ENCODE measurements at places on chromosomes 4 and X.

DNA sequence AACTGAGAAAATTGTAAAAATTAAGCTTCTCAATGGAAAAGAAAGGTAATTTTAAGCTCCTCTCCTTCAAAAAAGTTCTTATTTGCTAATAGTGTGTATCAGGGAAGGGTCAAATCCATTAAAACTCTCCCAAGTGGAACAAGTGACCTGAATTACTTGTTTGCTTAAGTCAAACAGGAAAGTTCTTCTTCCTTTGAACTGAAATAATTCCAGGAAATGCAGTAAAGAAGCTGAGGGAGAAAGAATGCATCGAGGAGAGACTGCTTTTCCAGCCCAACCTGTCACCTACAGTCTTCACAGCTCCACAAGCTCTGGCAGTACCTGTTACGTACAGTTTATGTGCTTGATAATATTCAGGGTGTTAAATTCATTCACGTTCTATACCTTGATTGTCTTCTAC is 131.1 kb downstream of the KLHL8 start:
- no peak for DNase-seq

DNA sequence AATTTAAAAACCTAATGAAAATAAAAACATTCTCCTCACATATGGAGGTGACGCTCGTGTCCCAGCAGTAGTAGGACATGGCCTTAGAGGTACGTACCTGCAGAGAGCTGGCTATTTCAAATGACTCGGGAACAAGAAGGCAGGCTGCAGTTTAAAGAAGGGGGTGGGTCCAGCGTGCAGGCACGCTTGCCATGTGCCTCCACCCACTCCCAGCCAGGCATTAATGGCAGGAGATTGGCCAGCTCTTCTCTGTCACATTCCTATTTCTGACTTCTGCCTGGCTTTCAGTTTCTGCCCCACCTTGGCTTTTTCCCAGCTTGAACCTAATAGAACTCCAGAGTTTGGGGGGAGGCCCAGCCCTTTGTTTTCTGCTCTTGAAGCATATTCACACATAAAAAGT is 17.2 kb downstream of the PDHA1 start:
- DNase-seq, result no peak

GRCh38 chrX:45584717-45585116 is 384.0 kb upstream of the DIPK2B start:
- no peak for DNase-seq

- no peak for DNase-seq
Measured at GRCh38 chr4:61332693-61333092, 132.6 kb downstream of the ADGRL3 start.

- peak; percentile 29 for DNase-seq
Measured at GRCh38 chr4:87243426-87244053, 23.1 kb upstream of the KLHL8 start.

DNA sequence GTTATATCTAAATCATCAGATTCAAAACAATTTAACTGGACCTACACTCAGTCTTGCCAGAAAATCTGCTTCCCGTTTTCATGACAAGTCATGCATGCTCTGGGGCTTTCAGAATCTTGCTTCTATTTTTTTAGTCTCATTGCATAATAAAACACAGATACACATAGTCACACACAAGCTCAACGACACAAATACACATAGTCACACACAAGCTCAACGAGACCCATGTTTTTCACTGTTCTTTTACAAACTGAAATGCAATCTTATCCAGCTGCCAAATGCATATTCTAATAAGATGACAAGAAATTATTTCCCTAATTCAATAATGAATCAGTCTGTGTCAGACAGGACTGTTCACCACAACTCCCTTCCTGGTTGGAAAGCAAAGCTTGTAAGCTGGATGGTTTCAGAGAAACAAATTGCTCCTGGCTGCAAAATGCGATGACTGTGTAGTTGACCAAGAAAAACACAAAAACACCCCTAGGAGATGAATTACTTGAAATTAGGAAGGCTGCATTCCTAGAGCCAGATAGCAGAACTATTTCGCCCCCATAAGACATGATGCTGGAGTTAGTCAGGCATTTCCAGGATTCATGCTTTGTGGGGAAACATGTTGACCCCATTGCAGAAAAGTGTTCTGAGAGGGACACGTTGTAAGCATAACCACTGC is 208.7 kb downstream of the CHIC2 start:
- peak; percentile 28 for DNase-seq

- no peak for DNase-seq
Measured at GRCh38 chrX:12997906-12998687, 23.2 kb downstream of the TMSB4X start.

- no peak for DNase-seq
Measured at GRCh38 chrX:74431797-74432196, 10.5 kb downstream of the SLC16A2 start.

- DNase-seq, result no peak
Measured at GRCh38 chrX:133190877-133191738, 27.0 kb downstream of the TFDP3 start.

DNA sequence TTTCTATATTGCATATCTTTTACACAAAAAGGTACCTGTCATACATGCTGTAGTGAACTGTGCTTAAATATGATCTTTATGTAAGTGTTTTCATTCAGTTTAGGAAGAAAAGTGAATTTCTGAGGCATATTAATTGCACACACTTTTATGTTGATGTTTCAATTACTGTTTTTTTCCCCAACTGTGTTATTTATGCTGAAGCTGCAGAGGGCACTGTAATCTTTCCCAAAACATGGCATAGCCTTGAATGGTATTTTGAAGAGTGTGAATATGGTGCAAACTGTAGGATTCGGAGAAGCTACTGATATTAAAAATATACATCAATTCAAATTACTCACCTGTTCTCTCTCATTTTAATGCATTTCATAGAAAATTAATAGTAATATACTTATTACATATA is 6.0 kb upstream of the CENPE start:
- peak; percentile 9 for DNase-seq

Data from KBM-7 (cell line).